T-cell (primary cell): ENCODE measurements at places on chromosomes 6 and 20. TPM values are rescaled to one million over a fixed set of nuclear protein-coding genes. Genes with fewer than 3 reads are reported as not detected.

- no peaks in the 10 kb centered on the region for H3K27me3 ChIP-seq
- no peaks in the 10 kb centered on the region for H3K36me3 ChIP-seq
- H3K4me3 ChIP-seq: no peak overlapping the region
- no peaks in the 10 kb centered on the region for H3K4me1 ChIP-seq
- H3K27ac ChIP-seq: no peak overlapping the region
- no peak for DNase-seq
Observed at GRCh38 chr6:3039384-3039783, 28.9 kb upstream of the RIPK1 start.

DNA sequence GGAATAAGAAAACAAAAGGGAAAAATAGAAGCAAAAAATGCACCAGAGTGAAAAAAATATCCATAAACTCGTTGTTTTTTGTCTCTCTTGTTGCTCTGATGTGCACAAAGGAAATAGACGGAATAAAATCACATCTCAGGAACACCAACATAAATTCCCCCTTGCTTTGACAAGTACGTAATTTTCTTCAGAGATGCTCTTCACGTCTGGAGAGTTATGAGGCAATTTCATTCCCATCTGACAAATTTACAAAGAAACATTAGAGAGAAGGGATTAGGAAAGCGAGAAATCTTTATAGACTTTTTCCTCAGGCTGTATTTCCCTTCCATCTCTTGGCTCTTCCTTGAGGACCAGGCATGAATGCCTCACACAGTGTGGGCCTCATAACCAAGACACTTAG is 250.1 kb upstream of the ZFP64 start:
- no peaks in the 10 kb centered on the region for H3K27me3 ChIP-seq
- no peaks in the 10 kb centered on the region for H3K4me1 ChIP-seq
- no peak overlapping the region for H3K4me3 ChIP-seq

SPTLC3 gene
- 0.56 TPM for total RNA-seq

DNA sequence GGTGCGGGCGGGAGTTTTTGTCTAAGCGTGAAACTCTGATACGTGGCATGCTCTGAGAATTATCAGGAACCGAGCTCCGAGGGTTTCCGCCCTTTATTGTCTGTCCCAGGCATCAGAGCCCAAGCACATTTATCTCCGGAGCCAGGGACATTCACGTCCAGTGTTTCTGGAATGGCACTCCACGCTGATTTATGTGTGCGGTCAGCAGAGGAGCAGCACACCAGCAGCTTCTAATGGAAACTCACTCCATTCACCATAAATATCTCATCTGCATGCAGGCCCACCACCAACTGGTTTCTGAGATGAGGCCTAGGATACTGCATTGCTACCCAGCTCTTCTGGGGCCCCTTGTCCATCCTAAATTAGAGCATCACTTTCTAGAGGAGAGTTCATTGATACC is 51.9 kb upstream of the SYNDIG1 start:
- no peak overlapping the region for H3K4me3 ChIP-seq
- no peak overlapping the region for H3K27ac ChIP-seq
- peaks cover 4% of the 10 kb centered on the region for H3K27me3 ChIP-seq
- H3K4me1 ChIP-seq: no peaks in the 10 kb centered on the region
- H3K36me3 ChIP-seq: no peaks in the 10 kb centered on the region
- DNase-seq: no peak

DNA sequence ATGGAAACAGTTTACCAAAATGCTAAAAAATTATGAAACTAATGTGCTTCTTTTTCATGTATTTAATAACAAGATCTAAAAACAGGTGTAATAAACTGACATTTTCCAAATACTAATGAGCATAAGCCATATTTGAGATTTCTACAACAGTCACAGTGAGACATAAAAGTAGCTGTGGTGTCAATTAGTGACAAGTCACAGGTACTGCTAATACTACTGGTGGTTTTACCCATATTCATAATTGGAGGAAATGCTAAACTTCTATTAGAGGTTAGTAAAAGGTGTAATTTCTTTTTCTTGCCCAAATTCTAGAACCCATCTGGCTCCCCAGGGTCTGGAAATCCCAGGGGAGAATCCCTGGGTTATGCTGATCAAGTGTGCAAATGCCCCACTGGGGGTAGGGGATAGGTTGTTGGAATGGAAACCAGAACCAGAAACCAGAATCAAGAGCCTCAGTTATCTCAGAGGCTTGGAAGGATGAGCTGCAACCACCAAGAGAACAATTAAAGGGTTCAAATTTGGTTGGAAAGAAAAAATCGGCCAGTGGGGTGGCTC is 7.1 kb upstream of the GTF2H4 start:
- H3K4me3 ChIP-seq: no peak overlapping the region
- H3K27ac ChIP-seq: no peak overlapping the region
- no peaks in the 10 kb centered on the region for H3K27me3 ChIP-seq
- DNase-seq: no peak
- no peaks in the 10 kb centered on the region for H3K4me1 ChIP-seq
- peaks cover 6% of the 10 kb centered on the region for H3K36me3 ChIP-seq

GRCh38 chr20:43255877-43256276 is 66.2 kb upstream of the PTPRT start:
- no peak overlapping the region for H3K27ac ChIP-seq
- no peak overlapping the region for H3K4me3 ChIP-seq
- no peaks in the 10 kb centered on the region for H3K36me3 ChIP-seq
- DNase-seq: no peak

GRCh38 chr20:40695214-40695613 is 6.2 kb upstream of the MAFB start:
- no peak for DNase-seq
- H3K27me3 ChIP-seq: peaks cover 45% of the 10 kb centered on the region

DNA sequence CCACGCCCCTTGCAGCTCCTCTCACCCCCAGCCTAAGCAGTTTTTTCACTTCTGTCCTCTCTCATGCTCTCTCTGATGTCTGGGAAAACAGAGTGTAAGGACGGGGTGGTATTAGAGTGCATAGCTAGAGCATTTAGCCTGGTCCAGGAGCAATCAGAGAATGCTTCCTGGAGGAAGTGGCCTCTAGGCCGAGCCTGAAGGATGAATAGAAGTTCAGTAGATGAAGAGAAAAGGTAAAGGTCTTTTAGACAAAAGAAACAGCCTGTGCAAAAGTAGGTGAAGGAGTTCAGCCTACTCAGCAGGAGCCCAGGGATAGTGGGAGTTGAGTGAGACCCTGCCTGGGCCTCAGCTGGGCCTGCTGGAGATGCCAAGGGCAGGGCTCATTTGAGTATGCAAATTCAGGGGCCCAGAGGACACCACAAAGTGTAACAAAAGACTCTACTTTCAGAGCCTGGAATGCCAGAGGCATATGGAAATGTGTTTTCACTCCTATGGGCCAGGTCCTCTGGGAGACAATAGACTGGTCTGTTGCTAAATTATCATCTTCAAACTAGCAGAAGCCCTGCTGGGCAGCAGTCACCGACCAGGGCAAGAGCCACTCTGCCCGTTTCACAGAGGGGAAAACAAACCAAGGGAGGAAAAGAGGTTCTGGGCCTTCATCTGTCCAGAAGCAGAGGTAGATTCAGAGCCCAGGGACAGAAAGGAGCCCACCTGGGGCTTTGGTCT is 19.7 kb upstream of the TM9SF4 start:
- H3K4me1 ChIP-seq: no peaks in the 10 kb centered on the region
- DNase-seq: no peak
- no peak overlapping the region for H3K4me3 ChIP-seq
- no peaks in the 10 kb centered on the region for H3K27me3 ChIP-seq
- no peaks in the 10 kb centered on the region for H3K36me3 ChIP-seq

- H3K27me3 ChIP-seq: no peaks in the 10 kb centered on the region
- no peak for DNase-seq
- H3K27ac ChIP-seq: no peak overlapping the region
- no peak overlapping the region for H3K4me3 ChIP-seq
Observed at GRCh38 chr6:157789861-157790260, 33.2 kb upstream of the SNX9 start.

- H3K27me3 ChIP-seq: no peaks in the 10 kb centered on the region
- H3K36me3 ChIP-seq: no peaks in the 10 kb centered on the region
- no peaks in the 10 kb centered on the region for H3K4me1 ChIP-seq
- DNase-seq: no peak
Observed at GRCh38 chr6:16265351-16266341, 27.3 kb downstream of the GMPR start.

THBD gene
- 0.23 TPM for total RNA-seq

- no peak overlapping the region for H3K4me3 ChIP-seq
- H3K4me1 ChIP-seq: no peaks in the 10 kb centered on the region
- H3K27ac ChIP-seq: no peak overlapping the region
- no peak for DNase-seq
- no peaks in the 10 kb centered on the region for H3K27me3 ChIP-seq
Observed at GRCh38 chr6:84967965-84968364, 203.6 kb upstream of the TBX18 start.

- no peak overlapping the region for H3K27ac ChIP-seq
- DNase-seq: no peak
- H3K4me1 ChIP-seq: no peaks in the 10 kb centered on the region
Observed at GRCh38 chr6:14349507-14349906, 231.9 kb downstream of the CD83 start.

SAPCD1 gene
- 3.1 TPM for total RNA-seq

DNA sequence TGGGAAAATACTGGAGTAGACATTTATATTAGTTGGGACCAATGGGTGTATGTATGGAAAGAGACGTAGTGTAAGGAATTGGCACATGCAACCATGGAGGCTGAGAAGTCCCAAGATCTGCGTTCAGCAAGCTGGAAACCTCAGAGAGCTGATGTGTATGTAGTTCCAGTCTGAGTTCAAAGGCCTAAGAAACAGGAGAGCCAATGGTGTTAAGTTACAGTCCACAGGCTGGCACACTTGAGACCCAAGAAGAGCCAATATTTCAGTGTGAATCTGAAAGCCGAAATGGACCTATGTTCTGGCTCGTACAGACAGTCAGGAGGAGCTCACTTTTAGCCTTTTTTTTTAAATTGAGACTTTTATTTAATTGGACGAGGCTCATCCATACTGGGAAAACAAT is 244.2 kb downstream of the CDKAL1 start:
- no peaks in the 10 kb centered on the region for H3K4me1 ChIP-seq
- DNase-seq: no peak
- H3K27me3 ChIP-seq: no peaks in the 10 kb centered on the region
- H3K27ac ChIP-seq: no peak overlapping the region
- H3K36me3 ChIP-seq: peaks cover 3% of the 10 kb centered on the region

GRCh38 chr6:69735027-69735426 is 61.8 kb downstream of the LMBRD1 start:
- no peaks in the 10 kb centered on the region for H3K4me1 ChIP-seq
- no peak overlapping the region for H3K4me3 ChIP-seq
- H3K27me3 ChIP-seq: no peaks in the 10 kb centered on the region
- peaks cover 8% of the 10 kb centered on the region for H3K36me3 ChIP-seq
- DNase-seq: no peak

GRCh38 chr6:168095716-168096250 is 16.8 kb upstream of the FRMD1 start:
- H3K4me1 ChIP-seq: no peaks in the 10 kb centered on the region
- H3K36me3 ChIP-seq: no peaks in the 10 kb centered on the region
- H3K4me3 ChIP-seq: no peak overlapping the region
- peaks cover 32% of the 10 kb centered on the region for H3K27me3 ChIP-seq
- H3K27ac ChIP-seq: no peak overlapping the region

GRCh38 chr6:78875505-78875904 is 8.2 kb downstream of the IRAK1BP1 start:
- no peaks in the 10 kb centered on the region for H3K36me3 ChIP-seq
- no peak for DNase-seq
- no peaks in the 10 kb centered on the region for H3K4me1 ChIP-seq

DNA sequence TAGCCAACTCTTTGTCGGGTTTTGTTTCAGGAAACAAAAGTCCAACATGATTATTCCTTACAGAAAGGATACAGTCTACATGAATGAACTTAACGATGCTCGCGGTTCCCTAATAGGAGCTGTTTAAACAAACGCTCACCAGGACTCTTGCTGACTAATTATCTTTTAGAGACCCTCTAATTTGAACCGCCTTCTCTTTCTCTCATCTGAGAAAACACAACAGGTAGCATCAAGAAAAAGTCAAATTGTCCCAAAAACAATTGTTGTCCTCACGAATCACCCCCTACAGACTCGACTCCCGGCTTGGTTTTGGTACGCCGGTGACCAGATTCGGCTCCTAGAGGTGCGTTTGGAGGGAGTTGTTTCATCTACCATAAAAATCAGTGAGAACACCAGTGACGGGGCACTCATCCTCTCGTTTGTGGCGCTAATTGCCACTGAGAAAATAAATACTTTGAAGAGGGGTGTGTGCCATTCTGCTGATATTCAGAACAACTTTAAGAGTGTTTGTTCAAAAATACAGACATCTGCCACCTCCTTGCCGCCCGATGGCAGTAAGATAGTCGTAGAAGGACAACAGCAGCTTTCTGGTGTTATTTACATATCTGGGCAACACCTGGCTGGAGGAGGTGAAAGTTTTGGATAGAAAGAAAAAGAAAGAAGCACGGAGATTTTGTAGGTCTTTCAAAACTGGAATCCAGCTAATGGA is 1.1 kb upstream of the SIM1 start:
- no peaks in the 10 kb centered on the region for H3K4me1 ChIP-seq
- H3K36me3 ChIP-seq: no peaks in the 10 kb centered on the region
- H3K27me3 ChIP-seq: peaks cover 46% of the 10 kb centered on the region
- H3K27ac ChIP-seq: no peak overlapping the region

BPI gene
- total RNA-seq: not detected

PARD6B gene
- 5.9 TPM for total RNA-seq

DNA sequence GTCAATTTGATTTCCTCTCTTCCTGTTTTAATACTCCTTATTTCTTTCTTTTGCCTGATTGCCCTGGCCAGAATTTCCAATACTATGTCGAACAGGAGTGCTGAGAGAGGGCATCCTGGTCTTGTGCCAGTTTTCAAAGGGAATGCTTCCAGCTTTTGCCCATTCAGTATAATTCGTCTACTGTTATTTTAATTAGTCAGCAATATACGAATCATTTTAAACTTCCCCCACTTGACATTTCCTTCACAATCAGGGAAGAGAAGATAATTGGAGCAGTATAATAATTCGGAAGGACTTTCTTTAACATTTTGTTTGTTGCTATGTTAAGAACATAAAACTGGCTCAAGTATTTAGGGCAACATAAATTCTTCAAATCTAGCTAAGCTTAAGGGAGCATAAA is 860.3 kb upstream of the SLC35B3 start:
- H3K4me1 ChIP-seq: no peaks in the 10 kb centered on the region
- H3K4me3 ChIP-seq: no peak overlapping the region
- DNase-seq: no peak
- H3K27me3 ChIP-seq: no peaks in the 10 kb centered on the region

- no peak overlapping the region for H3K4me3 ChIP-seq
- no peak for DNase-seq
- no peaks in the 10 kb centered on the region for H3K27me3 ChIP-seq
- peaks cover 21% of the 10 kb centered on the region for H3K36me3 ChIP-seq
- H3K27ac ChIP-seq: no peak overlapping the region
- H3K4me1 ChIP-seq: peaks cover 42% of the 10 kb centered on the region
Observed at GRCh38 chr6:487956-488355, 96.4 kb downstream of the IRF4 start.

PTGIS gene
- 0.23 TPM for total RNA-seq
